ENCODE measurements at places on chromosomes 2 and 18. TPM values are rescaled to one million over a fixed set of nuclear protein-coding genes. Genes with fewer than 3 reads are reported as not detected.
A peak's percentile ranks its signal among the peaks of the same experiment; 100 is the strongest.

- no peak for DNase-seq
Measured at GRCh38 chr2:197965756-197966155, 161.4 kb downstream of the PLCL1 start.

DNA sequence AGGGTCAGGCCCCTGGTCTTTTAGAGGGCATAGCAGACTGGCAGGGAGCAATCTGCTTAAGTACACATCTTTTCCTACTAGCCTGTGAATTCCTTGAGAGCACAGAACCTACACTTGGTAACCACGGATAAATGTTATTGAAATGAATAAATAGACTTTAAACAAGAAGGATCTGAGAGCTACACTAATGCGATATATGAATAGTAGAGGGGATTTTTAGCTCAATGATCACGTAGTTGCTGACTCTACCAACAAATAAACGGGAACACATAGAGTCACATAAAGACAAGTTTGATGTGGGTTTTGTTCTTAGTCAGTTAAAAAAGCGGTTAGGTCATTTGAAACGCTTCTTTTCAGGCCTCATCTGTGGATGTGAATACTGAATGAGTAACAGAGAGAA, 290.3 kb upstream of the CCDC68 start:
- DNase-seq: no peak

DNA sequence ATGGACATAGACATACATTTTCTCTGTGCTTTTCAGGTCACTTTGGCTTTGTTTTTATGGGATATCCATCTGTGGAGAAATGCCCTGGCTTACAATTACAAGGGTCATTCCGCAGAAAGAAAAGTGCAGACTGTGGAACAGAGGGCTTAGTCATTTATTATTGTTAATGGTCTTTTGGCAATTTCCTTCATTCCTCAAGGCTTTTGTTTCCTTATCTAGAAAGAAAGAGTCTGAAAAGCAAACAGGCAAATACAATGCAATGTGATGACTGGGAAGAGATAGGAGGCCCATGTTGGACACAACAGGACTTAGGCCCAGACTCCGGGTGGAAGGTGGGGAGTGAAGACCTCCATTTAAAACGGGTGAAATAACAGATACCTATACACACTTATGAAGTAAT, 129.5 kb upstream of the CAVIN2 start:
- DNase-seq: no peak

- no peak for DNase-seq
Measured at GRCh38 chr18:8983195-8983594, 119.3 kb upstream of the NDUFV2 start.

GRCh38 chr2:1837458-1837857, 93.1 kb upstream of the PXDN start:
- peak; percentile 27 for DNase-seq

- DNase-seq: peak; percentile 94
Measured at GRCh38 chr2:118477111-118477862, 370.2 kb downstream of the EN1 start.

DNA sequence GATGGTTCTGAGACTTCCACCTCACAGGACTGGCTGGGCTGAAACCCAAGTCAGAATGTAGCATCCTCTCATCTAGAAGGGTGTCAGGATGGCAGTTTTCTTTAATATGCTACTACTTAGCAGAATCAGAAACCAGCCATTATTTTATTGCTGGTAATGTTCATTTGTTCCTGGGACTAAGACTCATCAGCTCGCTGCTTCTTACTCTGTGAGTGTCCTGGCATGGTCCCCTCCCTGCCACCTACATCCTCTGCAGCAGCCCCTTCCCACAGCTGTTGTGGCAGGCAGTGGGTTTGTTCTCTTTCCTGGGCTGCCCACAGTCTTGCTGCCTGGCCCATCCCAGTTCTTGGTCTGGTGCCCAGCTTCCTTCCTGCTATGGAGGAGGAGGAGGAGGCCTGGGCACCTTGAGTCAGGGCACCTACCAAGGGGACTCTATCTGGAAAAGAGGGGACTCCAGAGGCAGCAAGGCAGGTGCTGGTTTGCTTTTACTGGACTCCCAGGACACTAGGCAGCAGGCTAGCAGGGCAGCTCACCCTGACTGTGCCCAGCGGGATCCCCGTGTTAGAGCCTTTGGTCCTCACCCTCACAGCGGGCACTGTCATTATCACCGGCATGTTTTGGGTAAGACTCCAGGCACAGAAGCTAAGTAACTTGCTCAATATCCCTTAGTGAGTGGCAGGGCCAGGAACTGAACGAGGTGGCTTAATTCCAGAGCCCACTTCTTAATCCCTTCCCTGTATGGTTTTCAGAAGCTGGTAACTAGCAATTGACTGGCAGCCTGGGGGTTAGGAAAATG, 62.1 kb downstream of the LRRFIP1 start:
- no peak for DNase-seq

DNA sequence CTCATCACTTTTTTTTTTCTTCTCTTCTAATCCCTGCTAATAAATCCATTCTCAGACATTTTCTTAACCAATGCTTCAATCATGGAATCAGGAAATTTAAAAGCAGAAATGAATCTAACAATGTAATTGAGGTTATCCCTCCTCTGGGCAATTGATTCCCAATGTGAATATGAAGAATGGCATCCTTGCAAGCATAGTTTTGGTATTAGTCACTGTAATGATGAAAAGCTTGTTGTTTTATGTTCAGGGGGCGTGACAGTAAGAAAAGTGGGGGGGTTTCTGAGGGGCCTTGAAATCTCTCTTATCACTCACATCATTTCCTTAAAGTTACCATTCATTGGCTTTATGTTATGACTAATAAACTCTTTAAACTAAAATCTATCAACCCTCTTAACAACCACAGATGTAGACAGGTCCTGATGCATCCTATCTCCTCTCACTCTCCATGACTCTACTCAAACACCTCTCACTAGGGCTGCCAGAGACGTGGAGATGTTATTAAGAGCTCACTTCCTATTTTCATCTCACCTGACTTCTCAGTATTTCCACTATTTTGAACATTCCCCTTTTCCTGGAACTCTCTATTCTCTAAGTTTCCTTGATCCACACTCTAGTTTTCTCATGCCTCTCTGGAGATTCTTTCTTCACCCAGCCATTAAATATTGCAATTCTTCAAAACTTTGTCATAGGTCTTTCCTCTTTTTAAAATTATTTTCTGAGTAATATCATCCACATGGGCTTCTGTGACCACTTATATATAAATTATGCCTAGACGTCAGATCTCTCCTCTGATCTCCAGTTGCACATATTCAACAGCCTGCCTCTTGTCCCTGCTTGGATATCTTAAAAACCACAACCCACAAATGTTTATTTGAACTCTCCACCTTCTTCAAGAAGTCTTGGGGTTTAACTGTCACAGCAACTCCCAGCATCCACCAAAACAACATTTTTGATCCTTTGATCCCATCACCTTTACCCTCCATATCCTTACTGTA, 332.9 kb downstream of the CDH2 start:
- DNase-seq: no peak

GRCh38 chr2:179788104-179788503, 73.3 kb downstream of the ZNF385B start:
- no peak for DNase-seq

GRCh38 chr2:231189171-231189530, 9.3 kb upstream of the ARMC9 start:
- no peak for DNase-seq

- no peak for DNase-seq
Measured at GRCh38 chr2:70615222-70615621, 61.6 kb upstream of the TGFA start.

GRCh38 chr2:58120626-58121229, 74.1 kb downstream of the VRK2 start:
- no peak for DNase-seq

DNA sequence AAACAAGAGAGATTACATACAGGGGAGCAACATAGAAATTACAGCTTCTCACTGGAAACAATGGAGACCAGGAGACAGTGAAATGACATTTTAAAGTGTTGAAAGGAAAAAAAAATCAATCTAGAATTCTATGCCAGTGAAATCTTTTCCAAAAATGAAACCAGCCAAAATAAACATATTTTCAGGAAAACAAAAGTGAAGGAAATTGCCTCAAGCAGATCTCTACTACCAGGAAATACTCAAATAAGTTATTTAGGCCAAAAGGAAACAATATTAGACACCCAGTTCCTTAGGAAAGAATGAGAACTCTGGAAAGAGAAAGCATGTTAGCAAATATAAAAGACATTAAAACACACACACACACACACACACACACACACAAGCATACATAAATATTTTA, 339.9 kb upstream of the NCKAP5 start:
- DNase-seq: no peak

GRCh38 chr2:35184471-35184870, 1171.1 kb upstream of the CRIM1 start:
- DNase-seq: no peak

DNA sequence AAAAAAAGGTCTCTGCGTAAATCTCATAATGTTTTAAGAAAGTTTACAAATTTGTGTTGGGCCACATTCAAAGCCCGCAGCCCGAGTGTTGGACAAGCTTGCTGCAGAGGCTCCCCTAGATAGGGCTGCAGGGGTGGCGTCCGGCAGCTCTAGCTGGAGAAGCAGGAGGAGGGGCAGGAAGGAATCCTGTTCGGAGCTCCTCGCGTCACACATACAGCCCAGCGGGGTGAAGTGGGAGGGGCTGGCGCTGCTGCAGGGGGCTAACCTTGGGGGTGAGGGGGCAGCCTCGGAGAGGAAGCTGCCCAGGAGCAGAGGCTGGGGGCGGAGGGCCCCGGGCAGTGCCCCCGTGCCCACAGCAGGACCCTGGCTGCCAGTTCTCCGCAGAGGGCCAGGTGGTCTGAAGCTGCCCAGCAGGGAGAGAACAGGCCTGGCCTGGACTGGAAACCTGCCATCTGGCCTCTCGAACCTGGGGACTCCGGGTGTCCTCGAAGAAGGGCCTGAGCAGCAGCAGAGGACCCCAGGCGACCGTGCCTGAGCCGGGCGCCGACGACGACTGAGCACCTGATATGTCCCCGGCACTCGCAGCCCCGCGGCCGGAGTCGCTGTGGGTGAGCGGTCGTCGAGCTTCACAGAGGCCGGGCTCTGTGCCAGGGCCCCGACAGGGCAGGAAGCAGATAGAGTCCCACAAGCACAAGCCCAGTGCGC, 2.6 kb upstream of the GPR35 start:
- DNase-seq: no peak

- DNase-seq: no peak
Measured at GRCh38 chr2:113686537-113686936, 59.5 kb downstream of the RABL2A start.

GRCh38 chr2:39994151-39994550, 215.1 kb upstream of the THUMPD2 start:
- no peak for DNase-seq

DNA sequence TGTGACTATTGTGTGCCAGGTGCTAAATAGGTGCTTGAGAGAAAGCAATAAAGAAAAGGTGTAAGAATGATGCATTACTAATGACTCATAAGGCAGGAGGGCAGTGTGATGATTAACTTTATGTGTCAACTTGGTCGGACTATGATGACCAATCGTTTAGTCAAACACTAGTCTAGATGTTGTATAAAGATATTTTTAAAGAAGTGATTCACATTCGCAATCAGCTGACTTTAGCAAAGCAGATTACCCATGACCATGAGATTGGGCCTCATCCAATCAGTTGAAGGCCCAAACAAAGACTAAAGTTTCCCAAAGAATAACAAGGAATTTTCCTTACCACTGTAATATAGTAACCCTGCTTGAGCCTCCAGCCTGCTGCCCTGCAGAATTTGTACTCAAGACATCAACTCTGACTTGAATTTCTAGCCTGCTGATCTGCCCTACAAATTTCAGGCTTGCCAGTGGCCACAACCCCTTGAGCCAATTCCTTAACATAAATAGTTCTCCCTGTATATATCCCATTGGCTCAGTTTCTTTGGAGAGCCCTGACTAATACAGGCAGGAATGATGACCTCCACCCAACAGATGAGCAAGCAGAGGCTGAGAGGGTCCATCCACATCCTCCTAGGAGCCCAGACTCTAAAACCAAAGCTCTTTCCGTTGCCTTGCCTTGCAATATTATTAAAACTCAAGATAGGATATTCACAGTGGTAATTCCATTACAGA, 132.6 kb downstream of the ACTR3 start:
- no peak for DNase-seq

DNA sequence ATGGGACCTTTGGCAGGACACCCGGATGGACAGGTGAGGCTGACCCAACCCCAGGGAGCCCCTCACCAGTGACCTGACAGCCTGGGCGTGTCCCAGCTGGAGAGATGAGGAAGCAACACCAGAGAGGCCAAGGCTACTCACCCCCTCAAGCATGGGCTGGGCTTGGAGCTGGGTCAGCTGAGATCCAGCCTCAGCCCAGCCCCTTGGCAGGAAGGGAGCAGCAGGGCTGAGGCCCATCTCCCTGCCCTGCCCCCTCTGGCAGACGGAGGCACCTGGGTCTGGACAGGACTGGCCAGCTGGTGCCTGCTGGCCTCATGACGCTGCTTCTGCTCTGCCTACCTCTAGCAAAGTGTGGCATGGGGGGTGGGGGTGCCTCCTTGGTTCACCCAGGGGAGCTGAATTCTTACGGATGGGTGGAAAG, 37.8 kb downstream of the HS6ST1 start:
- no peak for DNase-seq

DNA sequence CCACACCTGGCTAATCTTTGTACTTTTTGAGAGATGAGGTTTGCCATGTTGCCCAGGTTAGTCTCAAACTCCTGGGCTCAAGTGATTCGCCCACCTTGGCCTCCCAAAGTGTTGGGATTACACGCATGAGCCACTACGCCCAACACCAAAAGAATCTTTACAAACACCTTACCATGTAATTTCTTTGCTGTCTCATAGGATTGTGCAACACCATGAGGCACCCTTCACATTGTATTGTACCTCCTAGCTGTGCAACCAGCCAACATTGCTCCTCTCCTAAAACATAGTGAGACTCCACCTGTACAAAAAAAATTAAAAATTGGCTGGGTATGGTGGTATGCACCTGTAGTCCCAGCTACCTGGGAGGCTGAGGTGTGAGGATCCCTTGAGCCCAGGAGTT, 3.1 kb upstream of the MFSD6 start:
- DNase-seq: no peak

Gene ZSWIM2
- 0.39 TPM for total RNA-seq

Gene NEU2
- not detected for total RNA-seq

Gene UGT1A3
- not detected for total RNA-seq

Gene SLC14A1
- total RNA-seq: not detected

Gene NTSR2
- total RNA-seq: not detected

Gene KCNE4
- total RNA-seq: not detected

Gene LRP2
- total RNA-seq: 143 TPM

Gene GAREM2
- total RNA-seq: 15.1 TPM

Gene SATB2
- 2.2 TPM for total RNA-seq

Gene KIF1A
- total RNA-seq: 41.1 TPM

Gene CAPN13
- total RNA-seq: not detected

Data from neural progenitor cell (in vitro differentiated cells).